ENCODE measurements at places on chromosomes 11 and 22.

DNA sequence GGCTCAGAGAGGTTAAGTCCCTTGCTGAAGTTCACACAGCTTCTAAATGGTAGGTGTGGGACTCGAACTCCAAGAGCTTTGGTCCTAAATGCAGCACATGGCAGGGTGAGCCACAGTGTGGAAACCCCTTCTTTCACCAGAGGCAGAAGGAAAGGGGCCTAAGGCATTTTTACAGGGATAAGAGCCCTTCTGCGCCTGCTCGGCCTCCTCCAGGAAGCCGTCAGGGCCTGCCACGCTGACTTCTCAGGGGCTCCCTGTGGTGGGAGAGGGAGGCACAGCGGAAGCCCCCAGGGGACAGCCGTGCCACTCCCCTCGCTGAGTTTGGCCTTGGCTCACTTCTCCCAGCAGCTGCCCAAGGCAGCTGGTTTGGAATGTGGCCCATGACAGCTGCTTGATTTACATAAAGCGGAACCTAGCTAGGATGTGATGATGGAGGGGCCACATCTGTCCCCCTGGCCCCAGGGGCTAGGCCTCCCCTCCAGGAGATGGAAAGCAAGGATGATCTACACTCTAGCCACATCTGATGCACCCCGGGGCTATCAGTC, 35.4 kb downstream of the CD82 start:
- DNase-seq: peak; percentile 56

- no peak for DNase-seq
These were observed 3.2 kb upstream of the GNAZ start for GRCh38 chr22:23067023-23067650.

- DNase-seq: no peak
These were observed 20.3 kb upstream of the APLP2 start for GRCh38 chr11:130049328-130049771.

GRCh38 chr11:14549891-14550290, 29.7 kb upstream of the PSMA1 start:
- no peak for DNase-seq

DNA sequence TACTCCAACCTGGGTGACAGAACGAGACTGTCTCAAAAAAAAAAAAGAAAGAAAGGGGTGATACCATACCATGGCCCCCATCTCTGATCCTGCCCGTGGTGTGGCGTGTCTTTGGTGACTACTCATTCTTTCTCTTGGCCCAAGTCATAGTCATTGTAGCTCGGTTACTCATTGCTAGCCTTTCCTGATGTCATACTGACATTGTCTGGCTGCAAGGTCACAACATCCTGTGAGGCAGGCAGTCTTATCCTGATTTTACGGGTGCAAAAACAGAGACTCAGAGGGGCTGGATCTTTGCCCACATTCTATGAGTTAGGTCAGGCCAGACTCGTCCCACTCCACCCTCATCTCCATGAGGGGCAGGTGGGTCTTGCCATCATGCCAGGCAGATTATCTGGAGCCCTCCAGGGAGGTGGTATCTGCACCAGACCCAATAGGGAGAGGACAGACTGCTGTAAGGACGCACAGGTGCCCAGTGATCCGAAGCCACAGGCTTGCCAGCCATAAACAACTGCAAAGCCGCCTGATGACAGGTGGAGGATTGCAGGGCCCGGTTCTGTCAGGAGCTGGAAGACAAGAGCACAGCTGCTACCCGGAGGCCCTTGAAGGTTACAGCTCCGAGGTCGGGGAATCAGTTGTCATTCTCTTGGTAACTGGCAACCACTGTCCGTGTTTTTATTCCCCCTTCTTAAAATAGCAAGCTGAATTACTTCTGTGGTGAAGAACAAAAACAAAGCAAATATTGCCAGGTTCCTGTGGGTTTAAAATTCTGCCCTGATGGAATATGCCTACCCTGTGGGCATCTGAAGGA, 13.8 kb downstream of the TOM1 start:
- DNase-seq: peak; percentile 48

GRCh38 chr11:111749646-111750045, 16.5 kb downstream of the PPP2R1B start:
- DNase-seq: no peak

DNA sequence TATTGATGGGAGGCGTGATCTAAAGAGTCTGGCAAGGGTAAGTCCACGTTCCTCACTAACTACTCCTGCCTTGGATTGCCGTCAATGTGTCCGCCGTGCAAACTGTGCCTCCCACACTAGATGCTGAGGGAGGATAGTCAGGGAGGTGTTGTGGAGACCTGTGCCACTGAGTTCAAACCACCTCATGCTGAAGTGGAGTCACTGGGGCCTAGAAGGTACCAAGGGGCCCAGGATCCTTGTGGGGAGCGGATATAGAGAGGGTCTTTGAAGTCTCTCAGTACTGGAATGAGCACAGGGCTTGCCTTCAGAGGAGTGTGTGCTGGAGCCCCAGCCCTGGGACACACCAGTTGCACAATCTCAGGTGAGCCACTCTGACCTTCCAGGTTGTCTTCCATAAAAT, 27.1 kb upstream of the TMPRSS4 start:
- no peak for DNase-seq

GRCh38 chr11:127875131-127875530, 712.2 kb downstream of the ETS1 start:
- no peak for DNase-seq
